ENCODE measurements at places on chromosomes 7 and 10.

- no peak for DNase-seq
Measured at GRCh38 chr7:158470336-158470735, 117.3 kb downstream of the PTPRN2 start.

DNA sequence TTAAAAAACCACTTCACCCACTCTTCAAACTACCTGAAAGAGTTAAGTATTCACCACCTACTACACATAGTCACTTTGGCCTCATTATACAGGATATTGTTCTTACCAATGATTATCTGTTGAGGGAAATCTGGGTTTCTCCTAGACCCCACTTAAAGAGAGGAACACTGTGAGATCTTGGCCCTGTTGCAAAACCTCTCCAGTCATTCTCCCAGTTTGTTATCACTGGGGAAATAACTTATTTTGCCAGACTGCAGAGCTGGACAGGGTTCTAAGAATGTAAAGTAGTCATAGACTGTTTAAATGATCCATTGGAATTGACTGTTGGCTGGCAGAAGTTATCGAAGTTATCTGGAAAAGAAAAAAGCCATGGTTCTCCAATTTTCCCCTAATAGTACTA is 143.8 kb downstream of the HGF start:
- no peak for DNase-seq

- DNase-seq = no peak
Measured at GRCh38 chr7:125316466-125316865, 386.8 kb upstream of the POT1 start.

- peak; percentile 8 for DNase-seq
Measured at GRCh38 chr7:149791-150636, 42.4 kb upstream of the FAM20C start.

GRCh38 chr7:117767951-117768350 is 105.3 kb downstream of the CTTNBP2 start:
- no peak for DNase-seq

DNA sequence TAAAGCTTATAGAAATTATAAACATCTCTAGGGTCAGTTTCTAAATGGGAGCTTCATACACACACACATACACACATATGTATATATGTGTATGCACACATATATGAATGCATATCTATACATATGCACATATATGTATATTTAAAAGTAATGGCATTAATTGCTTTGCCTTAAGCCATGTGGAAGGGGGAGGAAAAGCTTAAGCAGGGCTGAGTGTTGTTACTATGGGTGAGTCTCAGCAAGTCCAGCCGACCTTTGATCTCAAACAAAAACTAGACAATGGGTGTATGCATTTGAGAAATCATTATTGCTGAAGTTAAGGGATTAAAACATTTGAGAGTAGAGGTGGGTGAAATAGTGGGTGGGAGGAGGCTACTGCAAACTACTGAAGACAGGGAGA is 546.7 kb downstream of the MAGI2 start:
- DNase-seq = no peak

DNA sequence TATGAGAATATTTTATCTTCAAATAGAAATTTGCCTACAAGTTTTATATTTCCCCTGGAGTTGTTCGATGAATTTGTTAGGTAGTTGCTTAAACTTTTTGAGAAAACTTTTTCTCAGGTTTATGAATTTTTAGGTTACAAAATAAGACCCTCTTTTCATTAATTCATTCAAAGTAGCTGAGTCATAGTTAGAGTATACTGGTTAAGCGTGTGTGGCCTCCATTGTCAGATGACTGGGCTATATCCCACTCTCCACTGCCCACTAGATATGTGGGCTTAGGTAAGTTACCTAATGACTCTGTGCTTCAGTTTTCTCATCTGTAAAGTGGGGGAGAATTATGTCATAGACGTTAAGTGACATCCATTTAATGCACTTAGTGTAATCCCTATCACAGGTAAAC is 1.0 kb downstream of the ASB15 start:
- DNase-seq = no peak

- DNase-seq = no peak
Measured at GRCh38 chr10:70174058-70174741, 3.9 kb upstream of the SAR1A start.

GRCh38 chr10:132497063-132497680 is 40.4 kb upstream of the INPP5A start:
- no peak for DNase-seq

GRCh38 chr7:96949766-96950165 is 55.6 kb upstream of the DLX6 start:
- DNase-seq = no peak

GRCh38 chr7:18906901-18907300 is 210.5 kb downstream of the TWIST1 start:
- no peak for DNase-seq

GRCh38 chr7:47614450-47614849 is 32.5 kb upstream of the TNS3 start:
- no peak for DNase-seq

- no peak for DNase-seq
Measured at GRCh38 chr7:98085674-98086073, 21.0 kb upstream of the LMTK2 start.

- no peak for DNase-seq
Measured at GRCh38 chr7:1858435-1859265, 188.6 kb downstream of the ELFN1 start.

GRCh38 chr7:110808361-110808760 is 282.6 kb upstream of the LRRN3 start:
- no peak for DNase-seq

- DNase-seq = no peak
Measured at GRCh38 chr7:19203686-19204085, 58.5 kb upstream of the FERD3L start.

DNA sequence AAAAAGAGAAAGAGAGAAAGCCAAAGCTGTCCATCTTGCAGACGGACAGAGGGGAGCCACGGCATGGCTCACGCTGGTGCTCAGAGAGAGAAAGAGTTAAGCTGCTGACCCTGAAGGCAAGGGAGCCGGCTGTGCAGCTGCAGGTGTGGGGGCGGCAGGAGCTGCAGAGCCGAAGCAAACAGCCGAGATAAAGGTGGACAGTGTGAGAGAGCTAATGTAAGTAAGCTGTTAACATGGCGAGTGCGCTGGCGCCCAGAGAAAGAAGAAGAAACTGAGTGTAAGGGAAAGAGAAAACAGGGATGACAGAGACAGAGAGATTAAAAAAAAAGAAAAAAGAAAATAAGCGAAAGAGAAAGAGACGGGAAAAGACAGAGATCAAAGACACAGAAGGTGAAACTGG is 18.2 kb downstream of the COL17A1 start:
- no peak for DNase-seq

DNA sequence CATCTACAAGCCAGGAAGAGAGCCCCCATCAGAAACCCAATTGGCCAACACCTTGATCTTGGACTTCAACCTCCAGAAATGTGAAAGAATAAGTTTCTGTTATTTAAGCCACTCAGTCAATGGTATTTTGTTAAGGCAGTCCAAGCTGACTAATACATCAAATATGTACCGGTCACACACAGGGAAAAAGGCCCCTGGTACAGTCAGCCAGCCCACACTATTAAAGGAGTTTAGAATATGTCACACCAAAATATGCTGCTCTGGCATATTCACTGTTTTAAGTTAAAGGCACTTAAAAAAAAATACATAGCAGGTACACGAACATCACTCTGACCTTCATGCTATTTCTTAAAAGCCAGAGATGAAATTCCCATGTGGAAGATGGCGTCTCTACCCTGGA is 15.2 kb upstream of the CDCA7L start:
- DNase-seq = no peak

DNA sequence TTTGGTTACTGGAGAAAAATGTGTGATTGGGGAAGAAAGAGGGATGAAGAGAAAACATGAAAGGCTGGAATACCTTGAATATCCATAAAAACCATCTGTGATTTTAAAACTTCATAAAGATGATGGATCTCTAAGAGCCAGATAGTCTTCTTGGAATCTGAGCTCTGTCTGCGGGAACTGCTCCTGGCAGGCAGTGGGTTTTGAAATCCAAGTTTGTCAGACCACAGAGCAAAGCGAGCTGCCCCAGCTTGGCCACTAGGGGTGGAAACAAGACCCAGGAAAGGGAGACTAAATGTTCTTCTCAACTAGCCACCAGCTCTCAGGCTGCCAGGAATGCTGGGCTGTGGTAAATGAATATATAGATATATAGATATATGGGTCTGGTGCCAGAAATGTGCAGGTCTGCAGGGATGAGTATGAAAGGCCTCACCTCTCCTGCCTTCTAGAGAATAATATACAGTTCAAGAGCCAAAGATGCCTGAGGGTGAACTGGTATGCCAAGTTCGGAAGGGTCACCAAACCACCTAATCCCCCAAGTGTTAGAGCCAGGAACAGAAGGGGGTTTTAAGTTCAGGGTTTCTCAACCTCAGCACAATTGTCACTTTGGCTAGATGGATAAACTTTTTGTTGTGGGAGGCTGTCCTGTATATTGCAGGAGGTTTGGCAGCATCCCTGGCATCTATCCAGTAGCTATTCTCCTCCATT is 208.8 kb downstream of the KCNMA1 start:
- DNase-seq = no peak

- DNase-seq = no peak
Measured at GRCh38 chr7:22194658-22195273, 162.2 kb downstream of the RAPGEF5 start.

DNA sequence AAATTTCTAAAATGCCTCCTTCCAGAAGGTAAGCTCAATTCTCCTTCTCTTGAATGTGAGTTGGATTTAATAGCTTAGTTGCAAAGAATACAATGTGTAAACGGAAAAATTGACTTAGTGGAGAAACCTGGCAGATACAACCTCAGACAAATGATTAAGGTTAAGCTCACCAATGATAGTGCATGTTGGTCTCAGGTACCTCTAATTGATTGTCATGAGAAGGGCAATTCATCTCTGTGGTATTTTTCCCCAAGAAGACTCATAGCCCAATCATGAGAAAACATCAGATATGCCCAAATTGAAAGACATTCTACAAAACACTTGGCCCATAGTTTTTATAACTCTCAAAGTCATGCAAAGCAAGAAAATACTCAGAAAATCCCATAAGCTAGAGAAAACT is 36.2 kb upstream of the TMEM106B start:
- no peak for DNase-seq

DNA sequence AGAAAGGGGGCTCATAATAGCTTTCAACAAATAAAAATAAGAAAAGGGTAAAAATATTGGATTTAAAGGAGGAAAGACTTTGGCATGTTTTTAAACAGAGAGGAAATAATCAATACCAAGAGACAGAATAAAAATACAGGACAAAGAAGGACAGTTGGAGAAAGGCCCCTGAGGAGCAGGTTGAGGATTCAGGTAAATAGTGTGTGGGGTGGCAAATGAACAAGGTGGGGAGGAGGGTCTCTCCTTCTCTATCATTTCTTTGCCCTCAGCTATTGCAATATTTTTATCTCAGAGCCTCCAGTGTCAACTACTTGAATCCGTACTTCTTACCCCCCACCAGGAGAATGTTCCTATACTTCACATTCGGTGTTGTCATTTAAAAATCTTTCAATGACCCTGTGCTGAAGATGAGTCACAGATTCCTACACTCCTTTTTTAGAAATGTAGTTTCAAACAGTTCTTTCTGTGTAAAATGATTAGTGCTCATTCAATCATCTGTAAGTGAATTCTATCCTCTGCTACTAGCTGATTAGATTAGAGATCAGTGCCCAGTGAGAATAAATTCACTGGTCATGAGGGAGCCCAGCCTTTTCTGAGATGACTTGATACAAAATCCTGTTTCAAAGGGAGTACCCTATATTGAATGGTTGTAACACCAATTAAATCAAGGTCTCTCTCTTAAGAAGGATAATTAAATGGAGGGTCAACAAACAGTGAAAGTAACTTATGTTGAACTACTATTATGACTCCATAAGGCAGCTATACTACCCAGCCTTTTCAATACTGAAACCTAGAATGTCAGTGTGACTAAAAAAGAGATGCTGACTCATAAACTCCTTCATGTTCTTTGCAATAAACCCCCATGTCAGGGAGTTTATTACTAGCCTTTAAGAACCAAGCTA is 50.4 kb upstream of the WNT16 start:
- no peak for DNase-seq

DNA sequence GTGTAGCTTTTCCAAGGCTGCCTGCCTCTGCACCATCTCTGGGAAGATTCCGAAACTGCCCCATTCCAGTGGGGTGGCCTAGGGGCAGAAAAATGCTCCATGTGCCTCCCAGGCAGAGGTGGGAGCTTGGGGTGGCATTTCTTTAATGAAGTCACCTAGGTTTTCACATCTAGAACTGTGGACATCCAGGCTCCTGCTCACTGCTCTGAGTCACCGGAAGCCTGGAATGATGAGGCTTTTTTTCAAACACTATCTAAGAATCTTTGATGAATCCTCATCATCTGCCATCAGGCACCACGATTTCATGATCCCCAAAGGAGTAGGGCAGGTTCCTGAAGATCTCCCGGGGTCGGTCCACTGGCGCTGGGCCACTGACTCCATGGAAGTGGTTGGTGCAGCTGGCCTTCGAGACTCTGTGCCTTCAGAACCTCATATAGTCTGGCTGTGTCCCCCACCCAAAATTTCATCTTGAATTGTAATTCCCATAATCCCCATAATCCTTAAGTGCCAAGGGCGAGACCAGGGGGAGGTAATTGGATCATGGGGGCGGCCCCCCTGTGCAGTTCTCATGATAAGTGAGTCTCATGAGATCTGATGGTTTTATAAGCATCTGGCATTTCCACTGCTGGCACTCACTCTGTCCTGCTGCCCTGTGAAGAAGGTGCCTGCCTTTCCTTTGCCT is 37.1 kb downstream of the MTURN start:
- DNase-seq = no peak

DNA sequence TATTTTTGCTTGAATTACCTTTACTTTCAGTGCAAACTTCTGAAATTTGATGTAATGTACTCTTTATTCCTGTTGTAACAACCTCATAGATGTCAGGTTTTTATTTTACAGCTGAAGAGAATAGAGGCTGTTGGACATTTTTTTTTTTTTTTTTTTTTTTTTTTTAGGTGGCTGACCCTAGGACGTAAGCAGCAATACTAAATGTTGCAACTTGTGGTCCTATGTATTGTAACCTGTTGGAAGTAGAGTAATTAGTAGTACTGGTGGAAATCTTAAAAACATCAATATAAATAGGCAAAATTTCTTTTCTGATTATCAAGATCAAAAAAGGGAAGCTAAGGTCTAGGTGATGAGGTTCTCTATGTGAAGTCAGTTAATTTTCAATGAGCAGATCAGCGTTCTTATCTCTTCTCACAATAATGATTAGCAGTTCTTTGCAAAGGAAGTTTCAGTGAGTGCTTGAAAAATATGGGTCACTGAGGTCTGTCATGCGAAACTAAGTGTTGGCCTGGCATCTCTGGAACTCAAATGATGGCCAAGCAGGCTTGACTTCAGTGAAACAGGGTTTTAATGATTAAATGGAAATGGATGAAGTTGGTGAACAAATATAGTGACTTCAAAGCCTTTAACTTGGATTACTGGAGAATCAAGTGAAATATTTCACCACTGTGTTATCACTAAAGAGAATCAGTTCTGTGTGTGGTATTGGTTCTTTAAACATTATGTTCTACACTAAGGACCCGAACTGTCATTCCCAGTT is 42.7 kb downstream of the BICC1 start:
- no peak for DNase-seq

DNA sequence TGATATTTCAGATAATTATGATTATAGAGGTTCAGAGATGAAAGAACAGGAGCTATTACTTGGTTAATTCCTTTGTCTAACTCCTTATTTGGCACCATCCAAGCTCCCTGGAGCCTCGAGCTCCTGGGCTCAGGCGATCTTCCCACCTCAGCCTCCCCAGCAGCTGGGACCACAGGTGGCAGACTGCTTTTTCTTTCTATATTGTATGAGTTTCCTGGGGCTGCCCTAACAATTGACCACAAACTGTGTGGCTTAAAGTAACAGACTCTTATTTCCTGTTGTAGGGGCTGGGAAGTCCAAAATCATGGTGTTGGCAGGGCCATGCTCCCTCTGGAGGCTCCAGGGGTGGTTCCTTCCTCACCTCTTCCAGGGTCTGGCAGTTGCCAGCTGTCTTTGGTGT is 163.3 kb upstream of the ADCY1 start:
- no peak for DNase-seq

All from activated T-cell treated with anti-CD3 and anti-CD28 coated beads for 4 hours (primary cell).